ENCODE measurements at places on chromosomes 12 and 14.

- DNase-seq: no peak
Measured at GRCh38 chr12:114209861-114210260, 196.1 kb downstream of the TBX5 start.

DNA sequence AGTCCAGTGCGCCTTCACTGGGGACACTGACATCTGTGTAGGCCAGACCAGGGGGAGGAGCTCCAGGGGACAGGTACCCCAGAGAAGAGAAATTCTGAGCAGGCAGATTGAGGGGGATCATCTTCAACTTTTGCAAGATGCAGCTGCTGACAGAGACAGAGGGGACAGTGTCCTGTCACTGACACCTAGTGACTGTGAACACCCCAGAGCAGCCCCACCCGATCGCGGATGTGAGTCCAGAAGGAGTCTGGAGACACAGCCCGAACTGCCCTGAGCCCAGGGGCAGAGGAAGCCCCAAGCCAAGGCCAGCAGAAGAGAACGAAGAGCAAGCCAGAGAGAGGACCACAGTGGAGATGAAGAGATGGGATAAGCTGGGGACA, 21.7 kb upstream of the LRTM2 start:
- DNase-seq: no peak

DNA sequence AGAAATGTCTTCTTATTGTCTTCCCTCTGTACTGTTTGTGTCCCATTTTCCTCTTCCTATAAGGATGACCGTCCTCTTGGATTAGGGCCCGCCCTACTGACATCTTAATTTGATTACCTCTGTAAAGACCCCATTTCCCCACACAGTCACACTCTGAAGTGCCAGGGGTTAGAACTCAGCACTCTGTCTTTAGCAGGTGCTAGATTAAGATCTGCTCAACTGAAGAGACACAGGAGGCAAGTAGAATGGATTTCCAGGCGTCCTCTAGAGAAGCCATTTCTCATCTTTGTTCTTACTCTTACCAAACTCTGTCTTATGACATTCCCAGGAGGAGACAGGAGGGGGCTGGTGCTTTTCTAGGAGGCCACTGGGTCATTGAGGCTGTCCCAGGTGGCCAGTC, 50.8 kb downstream of the VCPKMT start:
- no peak for DNase-seq

- no peak for DNase-seq
Measured at GRCh38 chr12:131133994-131134393, 180.3 kb downstream of the ADGRD1 start.

- no peak for DNase-seq
Measured at GRCh38 chr14:101728367-101728742, 33.2 kb upstream of the PPP2R5C start.

DNA sequence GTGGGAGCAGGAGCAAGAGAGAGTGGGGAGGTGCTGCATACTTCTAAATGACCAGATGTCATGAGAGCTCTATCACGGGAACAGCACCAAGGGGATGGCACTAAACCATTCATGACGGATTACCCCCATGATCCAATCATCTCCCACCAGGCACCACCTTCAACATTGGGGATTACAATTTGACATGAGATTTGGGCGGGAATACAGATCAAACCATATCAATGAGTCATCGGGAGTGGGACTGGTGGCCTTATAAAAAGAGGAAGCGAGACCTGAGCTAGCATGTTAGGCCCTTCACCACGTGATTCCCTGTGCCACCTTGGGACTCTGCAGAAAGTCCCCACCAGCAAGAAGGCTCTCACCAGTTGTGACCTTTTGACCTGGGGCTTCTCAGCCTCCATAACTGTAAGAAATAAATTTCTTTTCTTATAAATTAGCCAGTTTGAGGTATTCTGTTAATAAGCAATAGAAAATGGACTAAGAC, 28.7 kb downstream of the COX8C start:
- DNase-seq: no peak

GRCh38 chr12:112317481-112317880, 64.8 kb downstream of the HECTD4 start:
- DNase-seq: no peak

DNA sequence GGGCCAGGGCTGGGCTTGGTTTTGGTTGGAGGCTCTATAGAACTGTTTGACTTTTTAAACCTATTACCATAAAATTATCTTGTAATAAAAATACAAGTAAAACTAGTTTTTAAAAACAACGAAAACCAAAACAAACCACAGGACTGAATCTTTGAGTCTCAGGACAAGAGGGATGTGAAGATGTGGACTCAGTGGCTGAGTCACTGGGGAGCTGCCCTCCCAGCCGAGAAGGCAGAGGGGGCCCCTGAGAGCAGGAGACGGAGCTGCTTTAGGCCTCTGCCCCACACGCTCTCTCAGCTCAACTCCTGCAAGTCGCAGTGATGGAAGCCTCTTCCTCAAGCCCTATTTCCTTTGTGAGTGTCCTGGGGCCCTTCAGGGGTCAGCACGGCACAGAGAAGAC, 59.0 kb downstream of the CDC42BPB start:
- DNase-seq: no peak

- no peak for DNase-seq
Measured at GRCh38 chr12:98185606-98186005, 329.8 kb upstream of the TMPO start.

DNA sequence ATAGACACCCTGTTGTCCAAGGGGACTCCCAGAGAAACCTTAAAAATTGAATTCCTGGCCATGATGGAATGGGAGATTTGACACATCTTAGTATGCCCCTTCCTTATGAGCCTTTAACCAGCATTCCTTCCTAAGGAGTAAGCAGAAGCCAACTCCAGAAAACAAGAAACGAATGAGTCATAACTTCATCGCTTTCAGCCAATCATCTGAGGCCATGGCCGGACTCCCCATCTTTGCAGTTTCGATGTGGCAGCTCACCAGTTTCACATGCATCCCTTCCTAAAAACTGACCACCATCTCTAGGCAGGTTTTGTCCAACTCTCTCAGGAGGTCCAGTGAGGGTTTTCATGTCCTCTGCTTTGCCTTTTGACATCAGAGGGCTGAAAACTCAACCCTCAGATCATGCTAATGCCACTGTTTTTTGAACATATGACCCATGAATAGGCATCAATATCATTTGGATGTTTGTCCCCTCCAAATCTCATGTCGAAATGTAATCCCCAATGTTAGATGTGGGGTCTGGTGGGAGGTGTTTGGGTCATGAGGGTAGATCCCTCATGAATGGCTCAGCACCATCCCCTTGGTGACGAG, 19.9 kb downstream of the DAAM1 start:
- no peak for DNase-seq

DNA sequence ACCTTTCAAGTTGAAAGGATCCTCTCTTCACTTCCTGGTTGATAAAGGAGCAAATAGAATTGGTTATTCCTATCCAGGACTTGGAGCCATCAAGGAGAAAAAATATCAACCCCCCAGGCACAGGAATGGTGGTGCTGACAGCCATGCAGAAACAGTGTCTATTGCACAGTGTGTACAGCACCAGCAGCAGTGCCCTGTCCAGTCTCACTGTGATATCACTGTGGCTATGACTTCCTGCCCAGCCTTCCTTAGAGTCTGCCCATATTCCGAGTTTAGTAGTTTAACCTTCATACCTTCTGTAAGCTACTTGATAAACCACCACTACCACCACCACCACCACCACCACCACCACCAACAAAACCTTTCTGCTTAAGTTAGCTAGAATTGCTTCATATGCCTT, 45.1 kb upstream of the FERMT2 start:
- DNase-seq: no peak

- no peak for DNase-seq
Measured at GRCh38 chr12:26011099-26011498, 52.6 kb downstream of the RASSF8 start.

- DNase-seq: no peak
Measured at GRCh38 chr12:94405413-94406116, 54.1 kb downstream of the CEP83 start.

- no peak for DNase-seq
Measured at GRCh38 chr12:53181935-53182334, 1.2 kb upstream of the CSAD start.

DNA sequence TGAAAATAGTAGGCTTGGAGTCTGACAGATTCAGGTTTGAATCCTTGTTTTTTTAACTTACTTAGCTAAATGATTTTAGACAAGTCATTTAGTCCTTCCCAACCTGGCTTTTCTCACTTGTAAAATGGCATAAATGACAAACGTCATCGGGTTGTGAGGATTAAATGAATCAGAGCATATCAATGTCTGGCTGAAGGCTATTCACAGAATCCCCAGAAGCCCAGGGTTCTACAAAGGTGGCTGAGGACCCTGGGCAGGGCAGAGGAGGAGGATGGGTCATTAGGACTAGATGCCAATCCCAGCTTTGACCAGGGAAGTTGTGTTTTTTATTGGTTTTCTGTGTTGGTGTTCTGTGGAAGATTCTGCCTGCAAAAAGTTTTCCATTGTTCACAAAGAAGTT, 7.6 kb upstream of the PTPRB start:
- DNase-seq: no peak

- no peak for DNase-seq
Measured at GRCh38 chr14:72688990-72689671, 204.8 kb downstream of the DPF3 start.

GRCh38 chr14:89027097-89027740, 202.8 kb downstream of the TTC8 start:
- DNase-seq: peak; percentile 36

DNA sequence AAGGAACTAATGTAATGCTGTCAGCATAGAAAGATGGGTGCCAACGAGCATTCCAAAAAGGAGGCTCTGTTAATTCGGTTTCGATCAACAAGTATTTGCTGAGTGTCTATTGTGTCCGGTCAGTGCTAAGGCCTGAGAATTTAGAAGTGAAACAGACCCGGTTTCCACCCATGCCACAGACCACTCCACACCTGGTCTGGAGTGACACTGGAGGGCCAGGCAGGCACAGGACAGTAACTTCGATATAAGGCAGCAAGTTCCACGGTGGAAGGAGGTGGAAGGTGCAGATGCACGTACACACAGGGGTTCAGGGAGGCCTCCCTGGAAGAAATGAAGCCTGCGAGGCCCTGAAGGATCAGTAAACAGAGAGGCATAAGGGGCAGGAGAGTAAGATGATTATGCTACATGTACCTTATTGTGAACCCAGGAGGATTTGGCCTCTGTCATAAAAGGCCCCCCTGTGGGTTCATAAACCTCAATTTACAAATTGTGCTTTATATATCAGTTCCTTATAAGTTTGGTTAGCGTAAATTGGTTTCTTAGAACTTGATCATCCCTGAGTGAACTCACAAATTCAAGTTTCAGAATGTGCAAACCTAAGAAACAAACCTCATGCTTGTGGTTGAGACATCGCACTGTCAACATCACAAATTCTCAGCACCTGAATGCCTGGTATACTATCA, 25.9 kb downstream of the SSH1 start:
- no peak for DNase-seq

DNA sequence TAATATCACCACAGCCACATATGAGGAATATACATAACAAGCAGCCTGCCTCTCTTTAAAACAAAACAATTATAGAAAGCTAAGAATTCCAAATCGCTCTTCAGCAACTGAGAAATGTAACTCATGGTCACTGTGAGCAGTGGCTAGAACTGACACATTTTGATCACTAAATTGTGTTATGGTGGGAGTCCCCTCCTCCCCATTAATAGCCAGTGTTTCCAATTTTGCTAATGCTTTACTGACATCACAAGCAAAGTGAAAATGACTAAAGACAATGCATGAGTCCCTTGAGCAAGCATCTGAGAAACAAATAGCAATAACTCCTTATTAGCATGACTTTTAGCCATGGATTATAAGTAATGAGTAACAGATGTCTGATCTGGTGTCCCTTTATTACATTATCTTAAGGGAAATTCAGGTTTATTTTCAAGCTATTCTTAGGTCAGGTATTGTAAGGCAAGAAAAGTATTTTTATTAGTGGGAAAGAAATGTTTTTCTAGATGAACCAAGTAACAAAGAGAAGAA, 148.3 kb downstream of the KCNH5 start:
- no peak for DNase-seq

DNA sequence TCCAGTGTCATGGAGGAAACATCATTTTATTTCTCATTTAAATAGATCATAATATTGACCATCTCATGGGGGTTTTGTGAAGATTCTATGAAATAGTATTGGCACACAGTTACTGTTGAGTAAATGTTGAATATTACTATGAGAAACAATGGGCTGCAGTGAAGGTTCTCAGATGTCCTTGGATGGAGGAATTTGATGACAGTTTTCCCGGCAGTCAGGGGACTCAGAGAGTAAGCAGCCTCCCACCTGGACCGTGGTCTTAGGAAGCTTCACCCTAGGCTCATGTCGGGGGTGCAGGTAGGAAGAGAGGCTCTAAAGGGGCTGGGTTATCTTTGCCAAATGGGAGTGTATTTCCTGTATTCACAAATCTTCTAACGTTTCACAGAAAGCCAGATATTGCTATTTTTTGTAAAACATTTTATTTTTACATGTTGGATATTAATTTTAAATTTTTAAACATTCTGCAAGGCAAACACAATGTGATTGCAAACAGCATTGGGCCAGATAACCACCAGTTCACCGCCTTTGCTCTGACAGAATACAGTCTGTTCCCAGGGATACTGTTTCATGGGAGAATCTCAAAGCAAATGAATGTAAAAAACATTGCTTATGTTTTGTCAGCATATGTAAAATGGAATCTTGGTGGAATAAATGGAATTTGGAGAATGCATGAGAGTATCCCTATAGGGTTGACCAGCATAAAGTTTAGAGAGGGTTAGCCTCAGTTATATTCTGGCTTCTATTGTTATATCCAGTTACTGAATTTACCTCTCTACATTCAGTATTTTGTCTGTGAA, 380.8 kb upstream of the TMEM132C start:
- no peak for DNase-seq

GRCh38 chr12:110540048-110540447, 37.9 kb downstream of the RAD9B start:
- DNase-seq: no peak

DNA sequence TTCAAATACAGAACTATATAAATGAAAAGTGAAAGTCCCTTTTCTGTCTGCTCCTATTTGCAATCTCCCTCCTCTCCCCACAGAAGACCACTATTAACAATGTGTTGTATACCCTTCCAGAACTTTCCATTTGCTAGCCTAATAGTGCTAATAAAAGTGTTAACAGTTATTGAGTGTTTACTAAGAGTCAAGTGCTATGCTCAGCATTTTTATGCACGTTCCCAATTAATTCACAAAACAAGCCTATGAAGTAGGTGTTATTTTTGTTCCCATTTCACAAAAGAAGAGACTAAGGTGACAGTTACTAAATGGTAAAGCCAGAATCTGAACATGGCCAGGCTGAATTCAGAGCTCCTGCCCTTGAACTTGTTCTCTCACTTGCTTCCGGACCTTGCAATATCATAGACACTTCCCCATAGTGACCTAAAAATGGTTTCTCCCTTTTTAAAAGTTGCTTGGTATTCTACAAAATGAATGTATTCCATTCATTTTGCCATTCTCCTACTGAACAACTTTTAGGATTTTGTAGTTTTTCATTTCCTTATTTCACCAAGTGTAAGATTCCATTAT, 1.6 kb upstream of the PRKAB1 start:
- no peak for DNase-seq

- DNase-seq: no peak
Measured at GRCh38 chr14:64649383-64649998, 54.7 kb upstream of the PLEKHG3 start.

GRCh38 chr14:35352274-35353233, 52.0 kb downstream of the NFKBIA start:
- no peak for DNase-seq

Measured in activated gamma-delta T cell treated with anti-CD3 and anti-CD28 coated beads, Interleukin-2, amount 50 U/mL, for 16 hours (primary cell).